ENCODE measurements at places on chromosomes 6 and 20. TPM values are rescaled to one million over a fixed set of nuclear protein-coding genes. Genes with fewer than 3 reads are reported as not detected.

GRCh38 chr6:33772902-33773472 lies 15.9 kb downstream of the LEMD2 start:
- no peak for DNase-seq

DNA sequence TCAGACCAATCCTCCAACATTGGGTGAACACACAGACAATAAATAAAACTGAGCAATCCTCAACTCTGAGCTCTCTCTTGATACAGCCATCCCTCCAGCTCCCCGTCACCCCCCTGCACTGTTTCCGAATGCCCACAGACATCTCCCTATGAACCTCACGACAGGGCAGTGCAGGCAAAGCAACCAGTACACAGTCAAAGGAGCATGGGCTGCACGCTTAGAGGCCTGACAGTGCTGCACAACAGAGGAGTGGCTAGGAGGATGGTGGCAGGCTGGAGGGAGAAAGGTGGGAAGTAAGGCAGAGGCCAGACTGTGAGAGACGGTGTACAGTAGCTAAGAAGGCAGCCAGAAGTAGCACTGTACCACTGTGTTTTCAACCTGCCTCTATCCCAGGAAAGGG lies 24.0 kb downstream of the FYN start:
- no peak for DNase-seq

DNA sequence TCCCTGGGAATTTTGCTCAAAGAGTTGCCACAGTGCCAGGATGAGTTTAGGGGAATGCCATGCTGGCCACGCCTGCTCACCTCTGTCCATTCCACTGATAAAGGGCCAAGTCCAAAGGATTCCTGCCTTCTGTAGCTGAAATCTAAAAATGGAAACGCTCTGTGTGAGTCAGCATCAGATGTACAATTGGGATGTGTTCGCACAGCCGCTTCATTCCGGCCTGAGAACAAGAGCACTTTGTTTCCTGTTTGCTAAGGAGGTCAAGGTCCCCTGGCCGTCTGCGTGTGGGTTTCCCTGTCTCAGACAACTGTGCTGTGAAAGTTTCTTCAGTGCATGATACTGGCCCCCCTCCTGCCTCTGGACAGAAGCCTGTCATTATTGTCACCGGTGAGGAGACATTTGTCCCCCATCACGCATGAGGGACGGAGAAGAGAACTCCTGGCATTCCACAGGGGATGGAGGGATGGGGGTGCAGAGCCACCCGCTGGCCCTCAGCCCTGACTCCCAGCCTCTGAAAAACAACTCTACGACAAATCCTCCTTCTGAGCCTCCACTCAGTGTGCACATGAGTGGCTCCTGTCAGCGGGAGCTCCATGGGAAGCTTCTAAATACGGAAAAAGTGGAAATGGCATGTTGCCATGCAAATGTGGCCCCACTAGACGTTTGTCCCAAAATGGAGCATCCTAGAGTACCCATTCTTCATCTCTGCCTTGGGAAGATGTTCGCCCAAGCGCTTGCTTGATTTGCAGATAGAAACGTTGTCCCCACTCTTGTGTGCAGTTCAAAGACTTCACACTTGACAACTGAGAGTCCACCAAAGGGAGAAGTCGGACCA lies 143.5 kb upstream of the AFDN start:
- peak; percentile 65 for DNase-seq

DNA sequence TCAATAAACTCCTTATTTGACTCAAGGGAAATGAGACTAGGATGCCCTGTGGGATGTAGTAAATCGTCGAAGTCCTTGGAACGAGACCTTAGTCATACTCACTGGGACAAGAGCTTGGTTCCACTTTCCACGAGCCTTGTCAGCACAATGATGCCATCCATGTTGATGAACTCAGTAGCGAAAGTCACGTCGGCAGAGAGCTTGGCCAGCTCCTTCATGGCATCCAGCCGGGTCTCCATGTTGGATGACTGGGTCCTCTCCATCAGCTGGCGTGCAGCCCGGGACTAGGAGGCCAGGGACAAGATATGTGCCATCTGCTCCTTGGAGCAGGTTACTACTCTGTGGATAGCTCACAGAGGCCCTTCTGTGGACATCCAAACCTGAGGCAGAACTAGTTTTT lies 17.5 kb downstream of the ELMO2 start:
- DNase-seq: no peak

GRCh38 chr6:33203443-33204164 lies 851 bp upstream of the HSD17B8 start:
- no peak for DNase-seq

GRCh38 chr20:20594171-20594530 lies 118.3 kb downstream of the RALGAPA2 start:
- no peak for DNase-seq

DNA sequence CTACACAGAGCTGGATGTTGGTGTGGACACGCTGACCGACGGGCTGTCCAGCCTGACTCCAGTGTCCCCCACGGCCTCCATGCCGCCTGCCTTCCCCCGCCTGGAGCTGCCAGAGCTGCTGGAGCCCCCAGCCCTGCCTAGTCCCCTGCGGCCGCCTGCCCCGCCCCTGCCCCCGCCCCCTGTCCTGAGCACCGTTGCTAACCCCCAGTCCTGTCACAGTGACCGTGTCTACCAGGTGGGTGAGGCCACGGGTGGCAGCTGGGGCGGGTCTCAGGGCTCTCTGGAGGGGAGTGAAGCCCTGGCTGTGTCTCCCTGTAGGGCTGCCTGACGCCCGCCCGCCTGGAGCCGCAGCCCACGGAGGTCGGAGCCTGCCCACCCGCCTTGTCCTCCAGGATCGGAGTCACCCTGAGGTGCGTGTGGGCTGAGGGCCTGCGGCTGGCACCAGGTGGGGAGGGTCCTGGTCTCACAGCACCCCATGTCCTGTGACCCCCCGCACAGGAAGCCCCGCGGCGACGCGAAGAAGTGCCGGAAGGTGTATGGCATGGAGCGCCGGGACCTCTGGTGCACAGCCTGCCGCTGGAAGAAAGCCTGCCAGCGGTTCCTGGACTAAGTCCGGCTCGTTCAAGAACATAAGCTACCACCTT lies 2.9 kb downstream of the SLC2A4RG start:
- no peak for DNase-seq

GRCh38 chr20:37095108-37095598 lies 644 bp downstream of the RBL1 start:
- DNase-seq: no peak

DNA sequence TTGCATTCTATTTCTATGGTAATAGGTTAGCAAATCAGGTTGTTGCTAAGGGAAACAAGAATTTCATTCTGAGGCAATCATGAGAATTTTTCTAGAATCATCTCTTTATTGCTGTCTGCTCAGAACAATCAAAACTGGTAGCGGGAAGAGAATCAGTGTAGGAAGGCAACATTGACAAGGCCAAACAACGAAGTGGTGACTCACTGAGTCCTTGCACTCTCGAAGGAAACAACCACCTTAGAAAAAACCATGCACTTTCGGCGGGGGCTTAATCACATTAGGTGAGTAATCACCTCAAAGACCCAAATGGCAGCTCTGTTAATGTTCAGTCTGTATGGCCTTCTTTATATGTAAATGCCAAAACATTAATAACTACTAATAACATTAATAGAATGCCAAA lies 78.8 kb upstream of the MAP7 start:
- DNase-seq: no peak

GRCh38 chr20:58215116-58215515 lies 13.3 kb downstream of the ANKRD60 start:
- DNase-seq: no peak

GRCh38 chr6:119552021-119552420 lies 202.5 kb upstream of the MAN1A1 start:
- no peak for DNase-seq

DNA sequence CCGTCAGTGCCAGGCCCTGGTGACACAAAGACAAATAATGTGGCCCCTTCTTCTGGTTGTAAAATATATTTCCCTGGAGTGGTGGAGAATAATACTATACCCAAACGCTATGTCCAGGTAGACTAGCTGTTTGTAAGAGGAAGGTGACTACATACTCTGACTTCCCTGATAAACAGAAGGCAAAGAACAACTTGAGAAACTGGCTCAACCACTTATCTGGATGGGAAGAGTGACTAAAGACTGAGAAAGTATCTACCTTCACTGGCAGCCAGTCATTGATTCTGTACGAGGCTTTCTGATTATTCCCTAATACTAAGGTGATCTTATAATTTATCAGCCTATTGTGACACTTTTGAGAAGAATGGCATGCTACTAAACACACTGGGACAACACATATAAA lies 569.7 kb downstream of the EPHA7 start:
- DNase-seq: no peak

GRCh38 chr6:88361298-88361697 lies 195.2 kb upstream of the CNR1 start:
- DNase-seq: no peak

GRCh38 chr6:37042150-37042549 lies 36.7 kb downstream of the FGD2 start:
- no peak for DNase-seq

- no peak for DNase-seq
Observed at GRCh38 chr6:20566109-20566508, 31.9 kb downstream of the CDKAL1 start.

DNA sequence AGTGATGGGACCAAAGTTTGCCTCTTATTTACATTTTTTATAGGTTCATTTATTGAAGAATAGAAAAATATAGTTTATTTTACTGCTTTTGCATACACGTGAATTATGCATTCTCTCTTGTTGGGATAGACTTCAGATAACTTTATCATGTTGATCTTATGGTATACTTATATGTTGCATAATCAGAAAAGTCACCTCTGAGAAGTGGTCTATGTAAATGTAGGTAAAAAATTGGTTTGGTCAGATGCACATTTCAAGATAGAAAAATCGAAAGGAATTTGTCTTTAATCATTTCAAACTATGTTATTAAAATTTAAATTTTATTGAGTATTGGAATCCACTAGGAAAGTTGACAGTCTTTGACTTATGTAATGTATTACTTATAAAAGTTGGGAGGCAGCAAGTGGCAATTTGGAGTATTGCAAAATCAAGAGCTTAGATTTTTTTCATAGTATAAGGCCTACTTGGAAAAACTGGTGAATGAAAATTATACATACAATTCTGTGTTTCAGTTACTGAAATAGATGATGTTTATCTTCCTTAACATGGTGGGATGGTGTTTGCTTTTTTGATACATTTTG lies 2.4 kb downstream of the PHF3 start:
- DNase-seq: no peak

GRCh38 chr20:14913896-14914620 lies 576.6 kb upstream of the FLRT3 start:
- DNase-seq: no peak

GRCh38 chr20:1204113-1204512 lies 859 bp downstream of the C20orf202 start:
- DNase-seq: no peak

GRCh38 chr6:115675443-115675842 lies 385.2 kb downstream of the FRK start:
- DNase-seq: no peak

Gene ROS1
- total RNA-seq: not detected

Gene KCNS1
- total RNA-seq: 0.97 TPM

Gene PACRG
- total RNA-seq: 4.6 TPM

Gene GGTLC1
- total RNA-seq: not detected
